ENCODE measurements at places on chromosomes 7 and 10.
A peak's percentile ranks its signal among the peaks of the same experiment; 100 is the strongest.

GRCh38 chr7:139106959-139107358 is 2.6 kb downstream of the ZC3HAV1 start:
- no peak for DNase-seq

- DNase-seq = no peak
Measured at GRCh38 chr10:98655492-98655891, 208.8 kb upstream of the HPS1 start.

DNA sequence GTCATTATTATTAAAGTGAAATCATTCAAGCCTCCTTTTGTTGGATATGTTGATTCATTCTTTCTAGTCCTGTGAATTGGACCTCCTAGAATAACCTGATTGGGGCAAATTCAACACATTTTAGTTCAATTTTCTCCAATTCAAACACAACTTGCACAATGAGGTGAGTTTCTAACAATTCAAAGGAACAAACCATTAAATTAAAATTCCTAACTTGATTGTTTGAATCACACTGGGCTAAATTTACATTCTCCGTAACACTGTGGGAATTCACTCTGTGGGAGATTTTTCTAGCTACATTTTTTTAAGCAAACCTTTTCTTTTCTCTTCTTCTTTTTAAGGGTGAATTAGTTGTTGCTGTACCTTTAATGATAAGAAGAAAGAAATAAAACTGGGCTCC is 68.3 kb upstream of the CABCOCO1 start:
- no peak for DNase-seq

- DNase-seq = peak; percentile 71
Measured at GRCh38 chr10:19730167-19730906, 85.9 kb upstream of the PLXDC2 start.

DNA sequence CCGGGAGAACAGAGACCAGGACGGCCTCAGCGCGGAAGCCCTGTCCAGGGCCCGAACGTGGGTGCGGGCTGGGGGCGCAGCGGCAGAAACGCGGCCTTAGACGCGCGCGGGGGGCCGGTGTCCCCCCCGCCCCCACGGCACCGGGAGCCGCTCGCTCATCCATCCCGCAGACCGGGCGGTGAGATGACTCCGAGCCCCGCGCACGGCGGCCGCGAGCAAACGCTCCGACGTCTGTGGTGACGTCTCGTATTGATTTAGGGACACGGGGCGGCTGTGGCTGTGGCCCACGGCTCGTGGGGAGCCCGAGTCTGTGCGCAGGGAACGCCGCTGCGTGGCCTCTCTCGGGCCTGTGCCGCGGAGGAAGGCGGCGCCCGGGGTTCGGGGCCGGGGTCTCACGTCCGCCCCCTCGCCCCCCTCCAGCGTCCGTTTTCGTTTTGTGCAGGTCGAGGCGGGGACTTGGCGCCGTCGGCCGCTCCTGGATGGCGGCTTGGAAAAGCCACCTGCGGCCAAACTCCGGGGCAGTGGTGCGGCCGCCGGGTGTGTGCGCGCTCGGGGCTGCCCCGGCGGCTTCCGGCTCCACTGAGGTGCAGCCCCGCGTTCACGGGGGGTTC is 1.0 kb upstream of the NKX6-2 start:
- DNase-seq = no peak

- no peak for DNase-seq
Measured at GRCh38 chr10:10353326-10353868, 664.3 kb upstream of the CELF2 start.

DNA sequence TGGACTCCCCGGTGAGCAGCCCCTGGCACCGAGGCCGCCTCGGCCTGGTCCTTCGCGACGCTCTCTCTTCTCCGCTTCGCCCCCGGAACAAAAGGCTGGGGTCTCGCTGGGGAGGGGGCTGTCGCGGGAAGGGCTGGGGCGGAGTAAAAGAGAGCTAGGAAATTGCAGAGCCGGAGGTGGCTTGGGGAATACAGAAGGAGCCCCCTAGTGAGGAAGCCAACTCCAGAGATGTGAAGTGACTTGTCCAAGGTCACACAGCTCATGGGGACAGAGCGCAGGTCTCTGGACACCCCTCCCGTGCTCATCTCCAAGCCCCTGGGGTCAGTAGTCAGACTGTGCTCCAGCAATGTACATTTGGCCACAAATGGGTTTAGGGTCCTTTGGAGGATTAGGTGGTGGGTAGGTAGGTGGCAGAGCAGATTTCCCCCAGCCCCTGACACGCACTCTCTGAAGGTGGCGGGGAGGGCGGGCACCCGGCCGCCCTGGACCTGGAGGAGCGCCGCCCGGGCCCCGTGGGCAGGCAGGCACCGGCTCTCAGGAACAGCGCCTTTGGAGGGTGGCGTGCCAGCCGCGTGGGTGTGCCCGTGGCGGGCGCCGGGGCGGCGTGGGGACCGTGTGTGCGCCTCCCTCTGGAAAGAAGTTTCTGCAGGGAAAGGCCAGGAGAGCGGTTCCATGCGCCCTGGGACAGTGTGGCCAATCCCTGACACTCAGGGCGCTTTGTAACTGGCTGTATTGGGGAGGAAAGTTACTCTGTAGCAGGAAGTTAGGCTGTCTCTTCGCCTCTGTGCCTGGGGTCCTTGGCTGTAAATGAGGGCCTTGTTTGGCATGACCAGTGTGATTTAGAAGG is 910 bp downstream of the WIPF3 start:
- no peak for DNase-seq

DNA sequence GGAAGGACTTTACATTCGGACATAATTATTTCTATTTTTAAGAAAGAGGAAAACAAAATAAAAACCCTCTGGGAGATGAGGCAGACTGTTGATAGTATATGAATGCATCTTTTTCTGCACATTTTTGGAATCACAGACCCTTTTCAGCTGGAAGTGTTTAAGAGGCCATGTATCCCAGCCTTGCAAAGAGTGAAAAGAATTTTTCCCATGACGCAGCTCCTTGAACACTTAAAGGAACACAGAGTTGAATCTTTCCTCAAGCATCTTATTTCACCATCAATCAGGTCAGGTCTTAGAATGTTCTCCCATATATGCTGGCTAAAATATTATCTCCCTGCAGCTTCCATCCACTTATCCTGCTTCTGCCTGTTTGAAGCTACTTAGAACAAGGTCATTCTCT is 45.9 kb upstream of the PAPSS2 start:
- no peak for DNase-seq

- DNase-seq = no peak
Measured at GRCh38 chr10:43922335-43923280, 273.9 kb upstream of the ZNF32 start.

DNA sequence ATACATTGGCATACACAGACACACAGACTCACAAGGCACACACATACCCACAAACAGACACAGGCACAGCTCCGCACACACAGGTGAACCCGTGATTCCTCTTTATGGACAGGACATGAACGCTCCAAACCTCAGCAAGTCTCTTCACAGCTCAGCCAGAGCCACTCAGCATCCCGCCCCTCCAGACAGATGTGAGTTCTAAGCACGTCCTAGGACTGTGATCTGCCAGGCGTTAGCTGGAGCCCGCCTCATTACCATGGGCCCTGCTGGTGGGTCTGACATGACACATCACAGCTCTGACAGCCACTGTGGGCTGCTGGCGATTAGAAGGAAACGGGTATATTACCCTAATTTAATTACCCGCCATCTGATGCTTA is 176.7 kb upstream of the PPP2R2D start:
- DNase-seq = no peak

DNA sequence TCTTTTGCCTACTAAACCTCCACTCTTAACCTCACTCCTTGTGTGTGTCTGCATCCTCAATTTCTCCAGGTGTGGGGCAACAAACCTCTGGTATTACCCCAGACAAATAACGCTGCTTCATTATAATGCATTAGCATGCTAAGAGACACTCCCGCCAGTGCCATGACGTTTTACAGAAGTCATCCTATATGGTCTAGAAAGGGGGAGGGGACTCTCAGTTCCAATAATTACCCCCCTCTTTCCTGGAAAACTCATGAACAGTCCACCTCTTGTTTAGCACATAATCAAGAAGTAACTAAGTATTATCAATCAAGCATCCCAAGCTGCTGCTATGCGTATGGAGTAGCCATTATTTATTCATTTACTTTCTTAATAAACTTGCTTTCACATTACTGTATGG is 364.5 kb downstream of the TYW1 start:
- no peak for DNase-seq

DNA sequence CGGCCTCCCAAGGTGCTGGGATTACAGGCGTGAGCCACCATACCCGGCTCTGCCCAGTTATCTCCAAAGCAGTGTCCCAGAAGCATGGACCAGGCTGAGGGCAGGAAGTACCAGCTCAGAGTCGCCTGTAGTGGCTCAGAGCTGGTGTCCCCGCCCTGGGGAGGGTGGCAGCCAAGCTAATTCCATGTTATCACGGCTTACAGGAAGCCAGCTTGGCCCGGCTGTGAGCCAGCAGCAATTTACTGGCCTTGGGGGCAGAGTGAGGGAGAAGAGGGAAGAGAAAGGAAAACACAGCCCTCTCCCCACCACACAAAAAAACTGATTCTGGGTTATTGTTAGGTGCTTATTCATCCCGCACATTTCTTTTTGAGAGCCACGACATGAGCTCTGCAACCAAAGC is 88.1 kb downstream of the HIP1 start:
- DNase-seq = no peak

DNA sequence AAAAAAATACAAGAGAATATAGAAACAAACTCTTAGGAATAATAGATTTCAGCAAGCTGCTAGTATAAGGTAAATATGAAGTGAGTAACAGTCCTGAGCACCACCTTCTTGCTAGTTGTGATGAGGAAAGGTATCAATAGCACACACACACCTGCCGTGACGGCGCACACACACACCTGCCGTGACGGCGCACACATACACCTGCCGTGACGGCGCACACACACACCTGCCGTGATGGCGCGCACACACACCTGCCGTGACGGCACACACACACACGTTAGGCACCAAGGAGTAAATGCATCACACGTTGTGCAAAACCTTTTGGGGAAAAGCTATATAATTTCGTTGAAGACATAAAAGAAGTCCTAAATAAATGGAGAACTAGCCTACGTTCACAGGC is 4.7 kb upstream of the JAKMIP3 start:
- DNase-seq = no peak

- peak; percentile 59 for DNase-seq
Measured at GRCh38 chr7:74417419-74417971, 36.2 kb upstream of the GTF2IRD1 start.

GRCh38 chr10:126223512-126224067 is 164.7 kb downstream of the ADAM12 start:
- no peak for DNase-seq

GRCh38 chr7:155567646-155568332 is 21.4 kb upstream of the CNPY1 start:
- no peak for DNase-seq

DNA sequence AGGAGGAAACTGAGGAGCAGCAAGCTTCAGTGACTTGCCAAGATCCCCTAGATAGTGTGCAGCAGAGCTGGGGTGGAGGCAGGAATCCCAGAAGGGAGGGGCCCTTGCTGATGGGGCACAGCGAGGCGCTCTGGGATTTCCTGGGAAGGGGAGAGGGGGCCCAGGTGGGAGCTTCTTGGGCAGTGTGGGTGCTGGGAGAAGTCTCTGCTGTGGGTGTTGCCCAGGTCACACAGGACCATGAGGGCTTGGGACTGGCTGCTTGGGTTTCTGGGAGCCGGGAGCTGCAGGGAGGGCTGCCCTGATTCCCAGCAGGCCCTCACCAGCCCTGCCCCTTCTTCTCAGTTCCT is 55.2 kb downstream of the TSPAN15 start:
- no peak for DNase-seq
